ENCODE measurements at places on chromosomes 1 and 21.

- DNase-seq = no peak
Observed at GRCh38 chr1:54046671-54047383, 6.2 kb downstream of the TMEM59 start.

GRCh38 chr1:230147253-230148125, 80.5 kb downstream of the GALNT2 start:
- no peak for DNase-seq

DNA sequence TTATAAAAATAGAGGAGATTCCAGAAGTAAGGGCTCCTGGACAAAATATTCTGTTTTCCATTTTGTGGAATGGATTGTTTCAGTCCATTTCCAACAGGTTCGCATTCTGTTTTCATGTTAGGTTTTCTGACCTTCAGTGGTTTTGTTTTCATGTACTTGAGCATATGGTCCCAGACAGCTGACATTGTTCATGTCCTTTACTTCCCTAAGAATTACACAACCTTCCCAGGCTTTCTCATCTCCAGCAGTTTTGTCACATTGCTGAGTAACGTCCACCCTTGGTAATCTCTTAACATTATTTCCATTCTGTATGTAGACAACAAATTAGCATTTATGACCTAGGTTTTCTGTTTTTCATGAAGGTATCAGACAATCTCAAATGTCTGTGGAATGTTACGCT, 21.0 kb upstream of the ERRFI1 start:
- no peak for DNase-seq

DNA sequence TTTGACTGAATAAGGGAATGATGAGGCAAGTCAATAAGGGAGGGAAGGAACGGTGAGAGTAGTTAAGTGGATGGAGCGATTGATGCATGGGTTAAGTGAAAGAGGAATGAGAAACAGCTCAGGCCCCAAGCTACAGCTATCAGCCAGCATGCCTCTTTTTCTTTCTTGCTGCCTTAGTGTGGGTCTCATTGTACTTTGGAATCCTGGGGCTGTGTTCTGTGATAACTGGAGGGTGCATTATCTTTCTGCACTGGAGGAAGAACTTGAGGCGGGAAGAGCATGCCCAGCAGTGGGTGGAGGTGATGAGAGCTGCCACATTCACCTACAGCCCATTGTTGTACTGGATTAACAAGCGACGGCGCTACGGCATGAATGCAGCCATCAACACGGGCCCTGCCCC, 1.0 kb downstream of the TEX38 start:
- DNase-seq = no peak

- DNase-seq = no peak
Observed at GRCh38 chr1:160191756-160192155, 1.4 kb downstream of the CASQ1 start.

- DNase-seq = no peak
Observed at GRCh38 chr1:169576935-169577331, 9.3 kb downstream of the F5 start.

- DNase-seq = no peak
Observed at GRCh38 chr1:110424699-110425611, 17.5 kb upstream of the LAMTOR5 start.

- no peak for DNase-seq
Observed at GRCh38 chr1:228178737-228179684, 13.4 kb downstream of the IBA57 start.

GRCh38 chr1:170853867-170854266, 81.5 kb upstream of the MROH9 start:
- DNase-seq = no peak

DNA sequence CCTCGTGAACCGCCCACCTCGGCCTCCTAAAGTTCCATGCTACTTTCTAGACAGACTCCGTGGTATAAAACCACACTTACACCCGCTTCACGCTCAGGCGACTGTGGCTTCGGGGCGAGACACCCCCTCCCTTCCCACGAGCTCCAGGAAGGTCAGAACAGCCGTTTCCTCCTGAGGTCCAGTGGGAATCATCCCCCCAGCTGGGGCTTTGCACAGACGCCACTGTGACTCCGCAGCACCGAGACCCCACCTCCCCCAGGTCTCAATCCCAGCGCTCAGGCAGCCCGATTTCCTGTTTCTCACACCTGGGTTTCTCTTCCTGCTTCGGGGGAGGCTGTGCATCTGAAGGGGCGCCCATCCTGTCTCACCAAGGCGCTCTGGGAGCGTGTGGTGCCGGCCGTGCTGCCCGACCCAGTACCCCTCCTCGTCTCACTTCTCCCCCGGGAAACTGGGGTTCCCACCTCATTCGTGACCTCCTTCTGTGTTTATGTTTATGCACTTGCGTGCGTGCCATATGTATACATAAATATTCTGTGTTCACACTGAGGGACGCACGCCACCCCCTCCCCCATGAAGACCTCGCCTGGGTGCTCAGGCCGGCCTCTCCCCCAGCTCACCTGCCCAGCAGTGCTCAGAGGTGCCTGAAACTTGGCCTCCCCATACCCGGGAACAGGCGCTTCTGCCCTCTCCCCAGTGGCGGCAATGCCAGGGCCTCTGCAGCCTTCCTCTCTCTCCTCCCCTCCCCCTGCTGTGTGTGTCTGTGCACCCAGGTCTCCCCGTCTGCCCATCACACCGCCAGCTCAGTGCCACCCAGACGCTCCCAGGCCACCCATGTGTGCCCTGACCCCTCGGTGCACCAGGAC, 14.6 kb downstream of the SLC35E2B start:
- DNase-seq = no peak

GRCh38 chr1:115665319-115666096, 23.7 kb downstream of the VANGL1 start:
- DNase-seq = no peak

GRCh38 chr21:45264146-45264911, 23.4 kb downstream of the POFUT2 start:
- no peak for DNase-seq

GRCh38 chr1:27408151-27408550, 15.7 kb downstream of the GPR3 start:
- DNase-seq = no peak

- no peak for DNase-seq
Observed at GRCh38 chr1:17594690-17595601, 55.4 kb downstream of the ARHGEF10L start.

- DNase-seq = peak; percentile 87
Observed at GRCh38 chr1:201649761-201650622, 111.1 kb downstream of the NAV1 start.

GRCh38 chr1:221939607-221940006, 197.7 kb upstream of the DUSP10 start:
- DNase-seq = no peak

DNA sequence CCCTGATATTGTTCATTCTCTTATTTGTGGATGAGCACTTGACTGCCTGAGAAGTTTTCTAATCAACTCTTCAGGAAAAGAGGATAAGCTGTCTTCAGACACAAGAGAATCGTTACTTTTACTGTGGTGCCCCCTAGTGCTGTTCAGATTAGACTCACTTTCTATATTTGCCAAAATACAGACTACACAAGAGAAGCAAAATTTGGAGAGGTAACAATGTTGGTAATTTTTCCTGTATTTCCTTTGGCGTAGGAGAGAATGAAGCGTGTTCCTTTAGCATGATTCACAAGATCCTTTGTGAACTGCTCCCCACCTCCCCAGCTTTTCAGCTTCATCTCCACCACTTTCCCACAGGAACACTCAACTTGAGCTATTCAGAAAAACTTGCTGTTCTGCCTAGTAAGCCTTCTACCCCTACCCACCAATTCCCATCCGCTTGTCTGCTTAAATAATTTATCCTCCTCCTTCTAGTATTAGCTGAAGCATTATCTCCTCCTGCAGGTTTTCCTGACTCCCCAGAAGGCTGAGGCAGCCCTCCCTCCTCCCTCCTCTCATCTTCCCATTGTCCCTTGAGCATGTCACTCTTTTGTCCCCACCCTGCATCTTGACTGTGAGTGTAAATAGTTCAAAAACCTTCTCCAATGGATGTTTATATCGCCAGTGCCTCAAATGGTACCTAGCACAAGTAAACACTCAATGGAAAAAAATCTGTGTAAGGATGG, 4.5 kb downstream of the TNFSF4 start:
- DNase-seq = peak; percentile 50

- no peak for DNase-seq
Observed at GRCh38 chr1:229478852-229479251, 29.3 kb downstream of the NUP133 start.

DNA sequence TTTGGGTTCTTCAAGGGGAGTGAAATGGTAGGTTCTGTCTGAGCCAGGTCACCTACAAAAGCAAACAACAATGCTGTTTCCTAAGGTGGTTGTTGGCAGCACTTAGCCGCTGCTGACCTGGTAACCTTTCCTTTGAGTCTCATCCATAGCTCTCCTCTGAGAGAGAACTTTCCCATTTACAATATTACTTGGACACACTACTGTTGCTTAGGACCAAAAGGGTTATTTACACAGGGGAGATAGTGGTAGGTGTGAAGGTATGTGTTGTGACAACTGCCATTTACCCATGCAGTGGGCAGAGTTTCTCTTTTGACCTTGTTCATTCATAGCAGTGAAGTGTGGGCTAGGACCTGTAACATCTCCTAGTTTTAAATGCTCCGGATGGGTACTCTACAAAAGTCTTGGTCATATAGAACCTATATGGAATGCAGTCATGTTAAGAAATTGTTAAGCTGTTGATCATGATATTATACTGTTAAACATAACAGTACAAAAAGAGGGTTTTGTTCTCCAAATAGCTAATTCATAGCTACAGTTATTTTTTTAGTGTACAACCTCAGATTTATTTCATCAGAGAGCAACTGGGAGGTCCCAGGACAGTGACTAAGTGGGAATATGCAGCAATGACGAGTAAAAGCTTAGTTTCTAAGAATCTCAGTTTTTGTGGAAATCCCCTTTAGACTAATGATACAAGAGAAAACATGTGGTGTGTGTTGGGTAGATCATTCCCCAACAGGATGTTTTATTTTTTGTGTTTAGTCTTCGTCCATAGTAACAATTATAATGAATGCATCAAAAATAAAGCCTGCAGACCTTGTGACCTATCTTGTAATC, 219.7 kb downstream of the NFIA start:
- DNase-seq = no peak

GRCh38 chr1:160309185-160309557, 24.2 kb upstream of the PEX19 start:
- DNase-seq = no peak

GRCh38 chr1:54464477-54465146, 58.4 kb upstream of the SSBP3 start:
- no peak for DNase-seq

GRCh38 chr1:186102547-186103148, 272.4 kb downstream of the TPR start:
- peak; percentile 33 for DNase-seq

- DNase-seq = no peak
Observed at GRCh38 chr1:14983277-14983676, 170.3 kb upstream of the TMEM51 start.

DNA sequence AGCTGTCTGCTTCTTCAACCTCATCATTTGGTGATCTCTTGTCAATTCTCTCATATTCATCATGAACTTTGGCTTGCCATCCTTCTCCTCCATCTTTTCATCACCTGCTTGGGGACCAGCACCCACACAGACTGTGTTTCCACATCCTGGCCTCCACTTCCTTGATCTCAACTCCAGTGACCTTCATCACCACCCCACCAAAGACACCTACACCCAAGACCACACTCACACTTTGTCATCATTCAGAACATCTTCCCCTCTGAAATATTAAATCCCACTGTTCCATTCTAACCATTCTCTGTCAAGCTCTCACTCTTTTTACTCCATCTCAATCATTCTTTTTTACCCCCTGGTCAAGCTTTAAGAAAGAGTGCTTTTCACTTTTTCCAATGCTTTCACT, 115.5 kb upstream of the VAV3 start:
- DNase-seq = no peak

GRCh38 chr1:19448491-19449439, 36.6 kb downstream of the CAPZB start:
- peak; percentile 82 for DNase-seq

GRCh38 chr1:179087665-179088064, 5.8 kb downstream of the TOR3A start:
- DNase-seq = no peak

DNA sequence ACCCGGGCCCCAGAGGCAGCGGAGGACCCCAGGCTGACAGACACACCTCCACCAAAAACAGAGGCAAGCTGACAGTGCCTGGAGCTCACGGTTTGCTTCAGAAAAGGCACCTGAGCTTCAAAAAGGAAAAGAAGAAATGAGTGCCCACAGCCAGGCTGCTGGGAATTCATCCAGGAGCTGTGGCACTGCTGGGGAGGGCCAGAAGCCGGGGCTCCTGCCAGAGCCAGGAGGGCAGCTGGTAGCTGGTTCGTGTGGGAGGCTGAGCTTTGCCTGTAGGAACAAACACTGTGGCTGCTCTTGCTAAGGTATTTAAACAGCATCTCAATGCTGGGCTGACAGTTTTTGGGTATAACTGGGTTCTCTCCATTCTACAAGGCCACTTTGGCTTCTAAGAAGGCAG, 19.5 kb downstream of the KCNJ6 start:
- DNase-seq = no peak

DNA sequence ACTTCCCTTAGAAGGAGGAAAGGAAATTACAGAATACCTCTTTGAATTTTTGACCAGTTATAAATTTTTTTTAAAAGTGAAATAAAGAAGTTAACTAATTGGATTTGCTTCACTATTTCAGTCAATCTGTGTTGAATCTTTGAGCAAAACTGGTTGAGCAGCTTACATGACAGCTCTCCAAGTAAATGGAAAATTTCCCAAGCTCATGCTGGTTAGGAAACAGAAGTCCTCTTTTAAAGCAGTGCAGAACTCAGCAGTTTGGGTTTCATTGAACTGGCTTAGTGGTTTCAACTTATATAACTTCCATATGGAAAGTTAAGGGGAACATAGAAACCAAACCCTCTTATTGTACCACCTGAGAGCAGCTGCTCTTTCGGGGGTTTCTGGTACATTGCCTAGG, 250.5 kb downstream of the PDE4B start:
- no peak for DNase-seq

GRCh38 chr1:6991266-6991665, 206.0 kb downstream of the CAMTA1 start:
- peak; percentile 73 for DNase-seq

GRCh38 chr1:70587872-70588366, 176.9 kb downstream of the CTH start:
- no peak for DNase-seq

DNA sequence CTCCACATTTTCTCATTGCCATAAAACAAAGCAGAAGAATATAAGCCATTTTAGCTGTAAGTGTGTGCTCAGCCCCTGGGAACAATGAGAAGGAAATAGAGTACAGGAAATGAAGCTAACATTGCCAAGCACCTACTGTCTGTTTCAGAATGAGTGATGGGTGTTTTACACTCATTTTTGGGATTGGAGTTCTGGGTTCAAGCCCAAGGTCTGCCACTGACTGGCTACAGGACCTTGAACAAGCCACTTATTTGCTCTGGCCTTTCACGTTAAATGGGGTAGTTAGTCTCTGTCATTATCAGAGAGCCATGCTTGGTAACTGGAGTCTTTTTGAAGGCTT, 80.7 kb upstream of the KAZN start:
- no peak for DNase-seq

GRCh38 chr1:234923626-234924025, 205.0 kb downstream of the TOMM20 start:
- no peak for DNase-seq
